CD4-positive, alpha-beta T cell treated with Interleukin-6 for 4 hours (primary cell): ENCODE measurements at places on chromosomes 7 and 10.

- no peak for DNase-seq
Measured at GRCh38 chr10:1465418-1465911, 271.9 kb downstream of the ADARB2 start.

DNA sequence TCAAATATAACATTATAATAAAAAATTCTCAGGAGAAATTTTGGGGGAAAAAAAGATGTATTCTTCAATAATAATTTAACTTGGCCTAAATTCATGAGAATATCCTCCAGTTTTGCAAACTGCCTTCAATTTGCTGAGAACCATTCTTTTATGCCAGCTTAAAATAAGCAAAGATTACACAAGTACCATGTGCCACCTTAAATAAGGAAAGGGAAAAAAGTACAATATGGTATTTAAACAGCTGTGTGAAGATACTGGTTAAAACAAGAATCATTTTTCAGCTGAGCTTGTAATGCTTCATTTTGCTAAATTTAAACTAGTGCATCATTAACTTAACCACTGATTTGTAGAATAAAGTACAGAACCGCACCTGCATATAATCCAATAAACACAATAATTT is 217.8 kb downstream of the LRRN3 start:
- DNase-seq, result no peak

DNA sequence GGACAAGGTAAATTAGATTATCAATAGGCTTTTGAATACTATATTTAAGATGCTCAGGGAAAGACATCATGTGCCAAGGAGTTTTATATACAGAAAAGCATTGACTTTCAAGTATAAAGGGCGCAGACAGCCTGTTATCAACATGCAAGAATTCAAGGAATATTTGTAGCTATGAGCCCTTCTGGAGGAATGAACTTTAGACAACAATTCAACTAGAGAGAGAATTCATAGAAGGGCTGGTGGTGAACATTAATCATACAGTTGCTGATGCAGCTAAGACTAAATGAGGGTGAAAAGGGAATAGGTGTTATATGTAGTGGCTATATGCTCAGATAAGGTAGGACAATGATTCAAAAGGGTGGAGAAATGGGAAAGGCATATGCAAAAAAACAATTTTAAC is 41.2 kb downstream of the AOAH start:
- no peak for DNase-seq

GRCh38 chr7:72453471-72453870 is 41.3 kb upstream of the CALN1 start:
- no peak for DNase-seq

DNA sequence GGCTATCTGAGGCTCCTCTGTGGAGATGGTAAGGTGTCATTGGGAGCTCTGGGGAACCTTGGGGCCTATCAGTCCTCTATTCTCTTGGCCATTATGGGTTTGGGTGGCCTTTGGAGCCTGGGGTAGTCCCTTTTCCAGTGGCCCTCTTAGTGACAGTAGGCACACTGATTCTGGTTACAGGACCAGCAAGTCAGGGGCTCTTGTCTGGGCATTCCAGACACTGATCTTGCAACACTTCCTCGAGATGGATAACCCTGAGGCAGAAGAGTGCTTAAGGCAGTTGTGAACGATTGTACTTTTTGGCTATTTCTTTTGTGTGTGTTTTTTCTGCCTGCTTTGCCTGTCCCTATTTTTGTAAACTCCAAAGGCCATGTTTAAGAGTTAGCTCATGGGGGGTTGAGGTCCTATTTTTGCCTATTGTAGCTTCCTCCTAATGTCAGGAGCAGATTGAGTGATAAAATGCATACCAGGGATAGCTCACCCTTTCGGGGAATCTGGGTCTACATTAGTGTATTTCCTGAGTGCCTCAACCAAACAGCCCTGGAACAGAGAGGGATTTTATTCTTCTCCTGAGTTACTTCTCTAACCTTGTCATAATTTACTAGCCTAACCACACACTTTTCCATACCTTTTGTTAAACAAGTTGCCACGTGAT is 61.2 kb downstream of the PRKAR2B start:
- no peak for DNase-seq

DNA sequence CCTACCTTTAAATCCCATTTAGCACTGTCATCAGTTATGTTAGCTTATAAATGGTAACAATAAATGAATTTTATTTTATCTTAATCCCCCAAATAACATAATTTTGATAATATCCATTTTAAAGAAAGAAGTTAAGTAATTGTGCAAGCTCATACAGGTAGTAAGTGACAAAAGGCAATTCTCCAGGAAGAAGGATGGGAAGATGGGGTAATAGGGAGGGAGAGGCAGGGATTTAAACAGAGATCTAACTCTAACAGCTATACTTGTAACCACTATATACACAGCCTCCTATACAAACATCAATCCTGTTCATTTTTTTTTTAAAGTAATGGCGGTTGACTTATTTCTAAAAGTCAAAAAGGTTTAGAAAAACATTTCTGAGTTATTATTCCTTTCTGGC is 119.4 kb downstream of the SGMS1 start:
- DNase-seq, result no peak

DNA sequence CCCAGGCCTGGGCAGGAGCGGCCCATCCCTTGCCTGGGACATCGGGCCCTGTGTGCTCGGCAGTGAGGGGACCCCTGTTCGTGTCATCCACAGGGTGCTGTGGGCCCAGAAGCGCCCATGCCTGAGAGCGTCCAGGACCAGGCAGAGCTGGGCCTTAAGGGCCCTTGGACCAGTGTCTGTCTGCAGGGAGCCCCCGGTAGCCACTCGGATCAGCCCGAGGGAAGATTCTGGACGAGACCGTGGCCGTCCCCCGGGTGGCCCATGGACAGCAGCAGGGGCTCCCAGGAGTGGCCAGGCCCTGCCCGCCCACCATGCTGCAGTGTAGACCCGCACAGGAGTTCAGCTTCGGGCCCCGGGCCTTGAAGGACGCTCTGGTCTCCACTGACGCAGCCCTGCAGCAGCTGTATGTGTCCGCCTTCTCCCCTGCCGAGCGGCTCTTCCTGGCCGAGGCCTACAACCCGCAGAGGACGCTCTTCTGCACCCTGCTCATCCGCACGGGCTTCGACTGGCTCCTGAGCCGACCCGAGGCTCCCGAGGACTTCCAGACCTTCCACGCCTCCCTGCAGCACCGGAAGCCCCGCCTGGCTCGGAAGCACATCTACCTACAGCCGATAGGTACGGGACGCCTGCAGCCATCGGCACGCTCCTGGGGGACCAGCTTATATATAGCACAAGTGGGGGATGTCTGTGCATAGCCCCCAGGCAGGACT is 12.3 kb downstream of the AMZ1 start:
- DNase-seq, result no peak

- DNase-seq, result no peak
Measured at GRCh38 chr10:71881647-71882355, 30.8 kb upstream of the PSAP start.

- DNase-seq, result no peak
Measured at GRCh38 chr10:30176182-30176581, 116.8 kb upstream of the JCAD start.

GRCh38 chr7:15764851-15765382 is 78.4 kb upstream of the MEOX2 start:
- no peak for DNase-seq

GRCh38 chr7:50653126-50653864 is 88.1 kb upstream of the DDC start:
- DNase-seq, result no peak

- no peak for DNase-seq
Measured at GRCh38 chr7:48621076-48621475, 303.3 kb upstream of the CDC14C start.

- DNase-seq, result no peak
Measured at GRCh38 chr10:77843264-77843663, 83.3 kb downstream of the DLG5 start.

DNA sequence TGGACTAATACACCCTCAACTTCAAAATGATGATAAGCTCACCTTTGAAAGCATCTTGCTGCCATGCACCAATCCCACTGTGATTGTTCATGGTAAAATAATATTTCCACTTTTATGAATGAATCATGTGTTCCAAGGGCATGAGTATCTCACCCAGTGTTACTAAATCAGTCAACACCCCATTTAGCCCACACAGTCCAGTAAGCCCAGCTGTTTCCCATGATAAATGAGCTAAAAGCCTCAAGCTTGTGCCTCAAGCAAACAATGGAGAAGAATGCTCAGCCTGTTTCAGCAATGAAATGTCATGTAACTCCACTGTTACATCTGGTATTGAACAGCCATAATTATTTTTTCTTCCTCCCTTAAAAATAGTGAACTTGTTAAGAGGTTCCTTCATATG is 442.5 kb downstream of the XPNPEP1 start:
- no peak for DNase-seq

DNA sequence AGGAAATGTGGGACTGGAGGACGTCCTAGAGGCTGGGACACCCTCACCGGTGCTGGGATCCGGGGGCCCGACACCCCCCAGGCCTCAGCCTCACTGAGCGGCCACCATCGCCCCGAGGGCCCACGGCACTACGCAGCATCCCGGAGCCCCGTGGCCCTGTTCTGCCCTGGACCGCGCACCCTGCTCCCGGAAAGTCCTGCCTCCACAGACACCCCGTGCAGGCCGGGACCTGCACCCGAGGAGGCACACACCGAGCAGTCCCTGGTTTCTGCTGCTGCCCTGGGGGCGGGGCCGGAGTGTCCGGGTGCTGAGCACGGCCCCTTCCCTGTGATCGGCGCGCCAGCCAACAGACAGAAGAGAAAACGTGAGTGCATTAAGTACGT is 18.1 kb upstream of the KNDC1 start:
- no peak for DNase-seq

DNA sequence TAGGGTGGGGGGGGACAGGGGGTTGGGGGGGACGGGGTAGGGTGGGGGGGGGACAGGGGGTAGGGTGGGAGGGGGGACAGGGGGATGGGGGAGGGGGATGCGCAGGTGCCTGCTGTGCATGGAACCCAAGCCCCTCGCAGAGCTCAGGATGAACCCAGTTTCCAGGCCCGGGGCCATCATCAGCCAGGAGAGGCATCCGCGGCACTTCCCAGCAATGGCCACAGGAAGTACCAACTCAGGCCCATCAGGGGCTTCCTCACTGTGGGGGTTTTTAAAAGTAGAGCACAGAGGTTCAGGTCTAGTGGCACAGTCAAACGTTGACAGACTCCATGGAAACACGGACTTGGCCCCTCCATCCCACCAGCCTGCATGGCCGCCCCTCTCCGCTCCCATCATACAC is 172.7 kb downstream of the DIP2C start:
- no peak for DNase-seq

- DNase-seq, result no peak
Measured at GRCh38 chr7:134121632-134122139, 5.5 kb upstream of the LRGUK start.

DNA sequence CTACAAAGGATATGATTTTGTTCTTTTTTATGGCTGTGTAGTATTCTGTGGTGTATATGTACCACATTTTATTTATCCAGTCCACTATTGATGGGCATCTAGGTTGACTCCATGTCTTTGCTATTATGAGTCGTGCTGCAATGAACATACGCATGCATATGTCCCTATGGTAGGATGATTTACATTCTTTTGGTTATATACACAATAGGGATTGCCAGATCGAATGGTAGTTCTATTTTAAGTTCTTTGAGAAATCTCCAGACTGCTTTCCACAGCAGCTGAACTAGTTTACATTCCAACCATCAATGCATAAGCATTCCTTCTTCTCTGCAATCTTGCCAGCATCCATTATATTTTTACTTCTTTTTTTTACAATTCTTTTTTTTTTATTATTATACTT is 35.6 kb upstream of the FAM13C start:
- no peak for DNase-seq

- no peak for DNase-seq
Measured at GRCh38 chr7:75962607-75963380, 31.6 kb downstream of the TMEM120A start.

GRCh38 chr7:156496363-156496769 is 144.2 kb upstream of the RNF32 start:
- DNase-seq, result no peak

DNA sequence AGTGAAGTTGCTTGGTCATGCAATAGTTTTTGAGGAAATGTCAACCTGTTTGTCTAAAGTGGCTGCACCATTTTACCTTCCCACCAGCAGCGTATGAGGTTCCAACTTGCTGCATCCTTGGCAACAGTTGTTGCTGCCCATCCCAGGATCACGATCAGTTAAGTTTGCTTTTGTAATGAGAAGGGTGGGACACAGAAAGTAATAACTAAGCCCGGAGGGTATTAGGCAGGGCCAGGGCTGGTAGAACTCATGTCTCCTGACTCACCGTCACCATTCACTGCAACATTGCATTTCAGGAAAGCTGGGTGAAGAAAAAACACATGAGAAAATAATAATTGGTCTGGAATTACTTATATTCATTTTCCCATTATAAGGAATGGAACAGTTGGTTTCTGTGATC is 25.4 kb downstream of the CELF2 start:
- no peak for DNase-seq

- DNase-seq, result no peak
Measured at GRCh38 chr7:28269700-28270361, 89.2 kb upstream of the JAZF1 start.

- no peak for DNase-seq
Measured at GRCh38 chr7:157719705-157720655, 383.2 kb downstream of the DNAJB6 start.

GRCh38 chr7:92446869-92447344 is 375 bp upstream of the GATAD1 start:
- DNase-seq, result no peak

DNA sequence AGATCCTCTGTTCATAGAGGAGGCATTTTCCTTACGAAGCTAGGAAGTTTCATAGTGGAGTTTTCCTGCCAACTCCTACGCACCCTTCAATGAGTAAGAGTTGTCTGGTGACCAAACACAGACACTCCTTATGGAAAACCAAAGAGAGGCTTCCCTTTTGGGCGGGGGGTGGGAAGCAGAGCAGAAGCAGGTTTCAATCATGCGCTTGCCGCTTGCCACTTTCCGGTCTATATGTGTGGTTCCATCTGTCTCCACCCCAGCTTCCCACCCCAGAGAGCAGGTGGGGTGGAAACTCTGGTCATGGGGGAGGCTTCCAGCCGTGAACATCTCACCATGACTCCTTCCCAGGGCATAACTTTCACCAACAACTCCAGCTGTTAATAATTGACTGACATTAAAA is 68.8 kb upstream of the GRB10 start:
- DNase-seq, result no peak

GRCh38 chr7:71613313-71613712 is 481.4 kb downstream of the GALNT17 start:
- DNase-seq, result no peak
